ENCODE measurements at places on chromosomes 2 and 18. TPM values are rescaled to one million over a fixed set of nuclear protein-coding genes. Genes with fewer than 3 reads are reported as not detected.

INO80C gene
- total RNA-seq: 26.7 TPM

LCT gene
- 0.64 TPM for total RNA-seq

IL1R2 gene
- total RNA-seq: not detected

TET3 gene
- 20.2 TPM for total RNA-seq

SMARCAL1 gene
- 27.3 TPM for total RNA-seq

ERFE gene
- total RNA-seq: 0.11 TPM

ST8SIA5 gene
- total RNA-seq: not detected

SLC5A7 gene
- total RNA-seq: not detected

MAP3K19 gene
- not detected for total RNA-seq

CFAP65 gene
- not detected for total RNA-seq

LNPK gene
- total RNA-seq: 37.4 TPM

GGCX gene
- 21.3 TPM for total RNA-seq

METAP1D gene
- 7.1 TPM for total RNA-seq

KLHL30 gene
- total RNA-seq: not detected

WDR54 gene
- 56.9 TPM for total RNA-seq

GKN1 gene
- total RNA-seq: not detected

SERPINB13 gene
- total RNA-seq: not detected

ODC1 gene
- 63.3 TPM for total RNA-seq

NDUFAF7 gene
- total RNA-seq: 20.2 TPM

CPO gene
- total RNA-seq: not detected

NEUROD1 gene
- not detected for total RNA-seq

TOGARAM2 gene
- total RNA-seq: 6.3 TPM

CD8A gene
- total RNA-seq: 3.2 TPM

EN1 gene
- not detected for total RNA-seq

NOP58 gene
- 135 TPM for total RNA-seq

SERPINB11 gene
- not detected for total RNA-seq

NDC80 gene
- 72.8 TPM for total RNA-seq

EVA1A gene
- total RNA-seq: not detected

SLC4A3 gene
- total RNA-seq: not detected

CCDC121 gene
- 1.2 TPM for total RNA-seq

ZCCHC2 gene
- 43.4 TPM for total RNA-seq

CCDC150 gene
- total RNA-seq: 9.0 TPM

DQX1 gene
- 1.1 TPM for total RNA-seq

PROC gene
- not detected for total RNA-seq
